ENCODE measurements at places on chromosomes 1 and 21. TPM values are rescaled to one million over a fixed set of nuclear protein-coding genes. Genes with fewer than 3 reads are reported as not detected.

DNA sequence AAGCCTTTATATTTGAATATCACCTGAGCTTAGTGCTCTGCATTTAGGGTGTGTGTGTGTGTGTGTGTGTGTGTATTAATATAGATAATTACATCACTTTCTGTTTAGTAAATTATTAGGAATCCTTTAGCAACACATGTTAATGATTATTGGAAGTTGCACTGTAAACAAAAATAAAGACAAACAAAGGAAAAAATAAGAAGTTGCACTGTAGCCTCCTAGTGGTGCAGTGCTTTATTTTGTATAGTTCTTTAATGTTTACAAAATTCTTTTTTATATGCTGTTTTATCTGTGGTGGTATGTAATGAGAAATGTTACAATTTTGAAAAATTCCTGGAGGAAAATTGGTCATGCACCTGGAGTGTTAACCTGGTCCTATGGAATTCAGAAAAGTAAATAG is 69.2 kb downstream of the UBE4B start:
- no peaks in the 10 kb centered on the region for H3K36me3 ChIP-seq
- H3K4me3 ChIP-seq = no peak overlapping the region
- DNase-seq = no peak
- no peaks in the 10 kb centered on the region for H3K27me3 ChIP-seq

DNA sequence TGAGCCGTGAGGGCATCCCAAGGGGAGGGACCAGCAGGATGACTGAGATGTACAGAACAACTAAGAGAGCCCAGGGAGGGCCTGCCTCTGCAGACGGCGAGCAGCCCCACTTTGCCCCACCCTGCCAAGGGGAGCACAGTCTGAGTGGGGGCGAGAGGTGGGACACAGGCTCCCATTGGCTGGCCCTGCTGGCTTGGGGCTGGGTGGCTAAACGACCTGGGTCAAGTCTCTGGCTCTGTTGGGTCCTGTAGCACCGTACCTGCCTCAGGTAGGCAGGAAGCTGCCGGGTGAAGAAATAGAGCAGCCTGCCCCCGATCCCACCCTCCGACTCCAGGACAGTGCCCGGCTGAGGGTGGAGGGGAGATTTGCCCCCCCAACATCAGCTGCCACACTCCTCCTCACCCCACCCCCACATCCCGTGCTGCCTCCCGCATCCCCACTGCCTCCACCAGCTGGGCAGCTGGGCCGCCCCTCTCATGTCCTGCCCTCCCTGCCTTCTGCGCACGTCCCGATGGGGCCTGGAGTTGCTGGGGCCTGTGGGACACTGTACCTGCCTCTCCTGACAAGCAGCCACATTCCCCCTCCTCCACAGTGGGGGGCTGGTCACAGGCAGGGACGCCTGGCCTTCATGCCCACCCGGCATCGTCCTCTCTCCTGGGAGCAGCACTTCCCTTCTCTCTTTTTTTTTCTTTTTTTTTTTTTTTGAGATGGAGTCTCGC is 12.6 kb upstream of the PLEKHG5 start:
- H3K27me3 ChIP-seq = no peaks in the 10 kb centered on the region
- H3K4me1 ChIP-seq = peaks cover 39% of the 10 kb centered on the region
- no peak overlapping the region for H3K27ac ChIP-seq
- H3K36me3 ChIP-seq = no peaks in the 10 kb centered on the region
- DNase-seq = no peak

GRCh38 chr1:87592156-87592555 is 263.5 kb downstream of the LMO4 start:
- H3K27ac ChIP-seq = no peak overlapping the region
- H3K4me1 ChIP-seq = peaks cover under 1% of the 10 kb centered on the region
- no peak overlapping the region for H3K4me3 ChIP-seq
- H3K36me3 ChIP-seq = no peaks in the 10 kb centered on the region

GRCh38 chr1:190738317-190738716 is 260.7 kb upstream of the BRINP3 start:
- no peak for DNase-seq
- H3K36me3 ChIP-seq = no peaks in the 10 kb centered on the region
- no peaks in the 10 kb centered on the region for H3K27me3 ChIP-seq
- H3K4me3 ChIP-seq = no peak overlapping the region
- H3K27ac ChIP-seq = no peak overlapping the region
- H3K4me1 ChIP-seq = no peaks in the 10 kb centered on the region

DNA sequence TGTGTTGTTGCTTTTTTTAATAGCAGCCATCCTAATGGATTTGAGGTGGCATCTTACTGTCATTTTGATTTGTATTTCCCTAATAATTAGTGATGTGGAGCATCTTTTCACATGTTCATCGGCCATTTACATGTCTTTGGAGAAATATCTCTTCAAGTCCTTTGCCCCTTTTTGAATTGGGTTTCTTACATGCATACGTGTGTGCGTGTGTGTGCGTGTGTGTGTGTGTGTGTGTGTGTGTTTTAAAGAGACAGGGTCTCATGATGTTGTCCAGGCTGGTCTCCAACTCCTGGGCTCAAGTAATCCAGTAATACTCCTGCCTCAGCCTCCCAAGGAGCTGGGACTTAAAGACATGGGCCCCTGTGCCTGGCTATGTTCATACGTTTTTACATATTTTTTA is 9.5 kb downstream of the PKNOX1 start:
- no peaks in the 10 kb centered on the region for H3K4me1 ChIP-seq
- H3K4me3 ChIP-seq = no peak overlapping the region
- H3K36me3 ChIP-seq = no peaks in the 10 kb centered on the region
- no peak for DNase-seq
- no peaks in the 10 kb centered on the region for H3K27me3 ChIP-seq

GRCh38 chr21:38041493-38041892 is 125.2 kb upstream of the KCNJ6 start:
- no peaks in the 10 kb centered on the region for H3K36me3 ChIP-seq
- H3K27ac ChIP-seq = no peak overlapping the region
- H3K4me3 ChIP-seq = no peak overlapping the region
- H3K4me1 ChIP-seq = no peaks in the 10 kb centered on the region

DNA sequence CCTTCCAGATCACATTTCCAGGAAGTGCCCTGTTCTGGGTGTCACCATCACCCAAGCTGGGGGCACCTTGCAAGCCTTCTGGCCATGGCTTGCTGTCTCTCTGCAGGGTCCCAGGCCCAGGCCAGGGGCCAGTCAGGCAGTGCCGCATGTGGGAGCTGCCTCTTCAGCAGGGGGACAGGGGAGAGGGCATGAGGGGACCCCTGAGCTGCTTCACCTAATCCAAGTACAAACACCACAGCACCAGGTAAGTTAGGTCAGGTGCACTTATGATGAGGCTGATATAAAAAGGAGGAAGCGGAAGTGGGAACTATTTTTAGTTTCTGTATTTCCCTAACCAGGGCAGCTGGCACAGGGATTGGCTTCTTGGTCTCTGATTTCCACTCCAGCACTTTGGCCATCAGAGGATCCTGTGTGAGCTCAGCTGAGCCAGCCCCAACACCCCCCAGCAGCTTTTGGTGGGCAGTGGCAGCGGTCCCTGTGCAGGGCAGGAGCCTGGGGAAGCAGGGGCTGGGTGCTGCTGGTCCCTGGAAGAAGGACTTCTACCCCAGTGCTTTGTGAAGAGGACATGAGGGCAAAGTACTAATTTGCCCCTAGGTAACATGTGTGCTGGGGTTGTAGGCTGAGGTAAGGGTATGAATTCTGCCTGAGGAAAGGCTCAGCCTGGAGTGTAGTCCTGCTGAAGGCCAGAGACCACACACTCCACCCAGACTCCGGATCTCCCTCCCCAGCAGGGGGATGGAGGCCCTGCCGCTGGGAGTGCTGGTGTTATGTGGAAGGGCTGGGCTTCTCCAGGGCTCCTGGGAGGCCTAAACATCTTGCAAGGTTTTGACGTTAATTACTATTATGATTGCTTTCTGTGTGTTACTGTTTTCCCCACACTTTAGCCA is 3.3 kb upstream of the PCBP3 start:
- no peak for DNase-seq
- H3K27ac ChIP-seq = no peak overlapping the region
- no peak overlapping the region for H3K4me3 ChIP-seq
- no peaks in the 10 kb centered on the region for H3K36me3 ChIP-seq

GBP5 gene
- polyA plus RNA-seq = 12.0 TPM

DMRTA2 gene
- 1.2 TPM for polyA plus RNA-seq

SYT2 gene
- polyA plus RNA-seq = 2.1 TPM

RAB13 gene
- polyA plus RNA-seq = 82.8 TPM

COL16A1 gene
- 96.4 TPM for polyA plus RNA-seq

CCDC17 gene
- polyA plus RNA-seq = 4.4 TPM

LRRC38 gene
- polyA plus RNA-seq = 0.91 TPM

All from testis (tissue), 5 donors.